ENCODE measurements at places on chromosomes 3 and 15.

DNA sequence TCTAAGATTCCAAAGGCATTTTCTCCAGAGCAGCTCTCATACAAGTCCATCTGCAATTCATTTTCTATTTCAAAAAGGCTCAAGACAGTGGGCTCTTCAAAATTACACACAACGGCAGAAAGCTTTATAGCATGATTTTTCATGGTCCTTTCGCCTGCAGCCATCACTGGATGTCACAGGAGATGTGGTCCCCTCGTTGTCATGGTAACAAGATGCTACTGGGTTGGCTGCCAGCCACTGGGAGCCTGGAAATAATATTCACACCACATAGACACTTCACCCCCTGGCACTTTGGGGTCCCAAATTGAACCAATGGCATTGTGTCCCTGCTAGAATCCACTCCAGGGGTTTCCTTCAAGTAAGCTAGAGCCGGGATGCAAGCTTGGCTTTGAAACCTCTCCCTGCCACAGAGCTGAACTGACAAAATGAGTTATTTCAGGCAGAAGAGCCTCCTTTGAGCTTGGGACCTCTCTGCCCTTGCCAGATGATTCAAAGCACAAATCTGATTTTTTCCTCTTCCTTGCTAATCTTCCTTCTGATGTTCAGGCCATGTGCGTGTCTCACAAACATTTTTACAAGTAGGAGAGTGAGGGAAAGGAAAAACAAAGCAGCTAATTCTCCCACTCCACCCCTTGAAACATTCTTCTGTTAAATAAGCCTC lies 512.6 kb upstream of the ADAMTS9 start:
- no peak for DNase-seq

- DNase-seq: no peak
Measured at GRCh38 chr3:185316740-185317412, 46.1 kb upstream of the MAP3K13 start.

DNA sequence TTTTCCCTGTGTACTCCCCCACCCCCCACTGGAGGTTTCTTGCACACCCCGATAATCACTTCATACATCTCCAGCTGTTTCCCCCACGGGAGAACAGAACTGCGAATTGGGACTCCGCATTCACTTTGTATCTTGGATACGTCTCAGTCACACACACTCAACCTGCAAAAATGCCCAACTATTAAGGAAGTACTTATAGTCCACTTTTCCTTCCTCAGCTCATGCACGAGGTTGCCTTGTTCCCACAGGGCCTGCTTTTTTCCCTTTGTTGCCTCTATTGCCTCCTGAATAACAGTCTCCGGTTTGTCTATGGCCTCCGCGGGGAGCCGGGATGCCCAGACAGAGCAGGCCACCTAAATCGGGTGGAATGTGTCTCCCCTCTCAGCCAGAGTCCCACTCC lies 282.3 kb downstream of the PYDC2 start:
- DNase-seq: no peak

GRCh38 chr15:33888176-33888575 lies 80.1 kb upstream of the CHRM5 start:
- no peak for DNase-seq

- no peak for DNase-seq
Measured at GRCh38 chr3:75781079-75781745, 4.1 kb downstream of the ZNF717 start.

GRCh38 chr3:15520185-15520584 lies 1.3 kb downstream of the COLQ start:
- no peak for DNase-seq

DNA sequence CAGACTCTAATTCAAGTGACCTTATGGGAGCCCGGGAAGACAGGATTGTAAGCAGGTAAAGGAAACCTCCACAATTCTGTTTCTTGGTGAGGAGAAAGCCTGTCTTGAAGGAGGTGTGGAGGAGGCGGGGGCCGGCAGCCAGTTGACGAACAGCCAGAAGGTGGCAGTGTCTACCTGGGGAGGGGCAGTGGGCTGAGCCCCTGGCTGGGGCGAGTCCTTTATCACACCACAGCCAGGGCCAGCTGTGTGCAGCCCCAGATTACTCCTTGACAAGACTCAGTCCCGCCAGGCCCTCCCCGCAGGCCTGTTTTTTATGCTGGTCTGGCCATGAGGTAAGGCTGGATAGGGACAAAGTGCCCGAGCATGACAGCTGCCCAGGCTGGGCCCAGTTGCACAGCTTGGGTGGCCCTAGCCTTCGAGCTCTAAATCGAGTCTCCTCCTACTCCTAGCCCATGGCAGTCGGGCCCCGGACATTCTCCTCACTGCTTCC lies 40.9 kb upstream of the IDH2 start:
- no peak for DNase-seq

DNA sequence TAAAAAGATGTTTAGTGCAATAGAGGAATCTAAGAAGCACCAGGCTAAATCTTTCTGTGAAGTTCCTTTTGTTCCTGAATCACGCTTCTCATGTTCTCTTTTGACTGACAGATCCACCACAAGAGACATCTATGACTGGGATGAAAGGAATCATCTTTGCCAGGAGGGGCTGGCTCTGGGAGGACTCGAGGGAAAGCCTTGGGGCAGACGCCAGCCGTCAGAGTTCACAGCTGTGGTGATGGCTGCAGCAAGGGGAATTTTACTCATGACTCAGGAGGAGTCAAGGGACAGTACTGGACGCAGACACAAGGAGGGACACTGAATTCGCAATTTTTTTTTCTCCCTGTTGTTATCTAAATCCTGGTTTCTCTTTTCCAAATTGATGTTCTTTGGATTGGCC lies 38.7 kb downstream of the C3orf38 start:
- DNase-seq: no peak

DNA sequence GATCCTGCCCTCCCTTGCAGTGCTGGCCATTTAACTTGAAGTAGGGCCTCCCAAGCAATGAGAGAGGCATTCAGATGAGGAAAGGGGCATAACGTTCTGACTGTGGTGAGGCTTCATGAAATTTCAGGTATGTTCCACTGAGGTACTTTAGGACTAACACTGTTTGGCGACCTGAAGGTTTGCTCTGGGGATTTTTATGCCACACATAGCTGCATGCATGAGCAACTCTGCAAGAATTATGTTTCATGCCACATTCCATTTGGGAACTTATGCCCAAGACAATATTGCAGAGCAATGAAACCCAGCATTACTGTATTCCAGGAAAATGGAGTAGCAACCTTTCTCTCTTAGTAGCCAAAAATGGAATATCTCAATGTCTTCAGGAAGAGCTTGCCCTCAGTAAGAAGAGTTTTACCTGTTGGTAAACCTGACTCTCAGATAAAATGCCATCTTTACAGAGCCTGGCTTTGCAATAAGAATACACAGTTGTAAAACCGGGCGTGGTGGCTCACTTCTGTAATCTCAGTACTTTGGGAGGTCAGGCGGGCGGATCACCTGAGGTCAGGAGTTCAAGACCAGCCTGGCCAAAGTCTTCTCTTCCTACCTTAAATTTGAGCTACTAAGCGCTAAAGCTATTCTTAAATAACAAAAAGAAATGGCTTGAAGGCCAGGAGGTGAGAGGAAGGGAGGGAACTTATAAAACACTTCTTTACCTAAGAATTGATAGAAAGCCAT lies 16.7 kb upstream of the TBL1XR1 start:
- no peak for DNase-seq

- DNase-seq: no peak
Measured at GRCh38 chr15:101028321-101028720, 109.2 kb downstream of the LRRK1 start.

GRCh38 chr15:84741121-84741520 lies 7.3 kb upstream of the ZNF592 start:
- DNase-seq: no peak

- no peak for DNase-seq
Measured at GRCh38 chr3:131151-131888, 65.2 kb upstream of the CHL1 start.

- DNase-seq: no peak
Measured at GRCh38 chr3:71979175-71979574, 194.2 kb upstream of the PROK2 start.

- DNase-seq: no peak
Measured at GRCh38 chr3:123559040-123559861, 25.6 kb downstream of the HACD2 start.

GRCh38 chr3:179955286-179955685 lies 81.5 kb downstream of the PEX5L start:
- no peak for DNase-seq

GRCh38 chr3:44680921-44681455 lies 31.5 kb upstream of the ZNF502 start:
- no peak for DNase-seq

DNA sequence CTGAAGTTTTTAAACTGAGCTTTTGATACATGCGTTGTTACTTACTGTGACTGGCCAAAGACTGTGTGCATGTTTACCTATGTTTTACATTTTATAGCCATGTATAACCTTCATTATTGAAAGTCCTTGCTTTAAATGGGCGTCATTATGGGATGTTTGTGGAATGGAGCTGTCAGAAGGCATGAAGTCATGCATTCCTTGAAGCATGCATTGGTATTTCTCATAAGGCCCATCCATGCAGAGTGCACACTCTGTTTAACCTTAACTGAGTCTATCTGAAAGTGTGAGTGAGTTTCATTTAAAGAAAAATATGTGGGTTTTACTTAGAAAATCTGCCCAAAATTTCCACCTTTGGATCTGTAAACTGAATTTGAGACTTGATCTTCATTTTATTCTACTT lies 51.1 kb downstream of the PSMD6 start:
- no peak for DNase-seq

DNA sequence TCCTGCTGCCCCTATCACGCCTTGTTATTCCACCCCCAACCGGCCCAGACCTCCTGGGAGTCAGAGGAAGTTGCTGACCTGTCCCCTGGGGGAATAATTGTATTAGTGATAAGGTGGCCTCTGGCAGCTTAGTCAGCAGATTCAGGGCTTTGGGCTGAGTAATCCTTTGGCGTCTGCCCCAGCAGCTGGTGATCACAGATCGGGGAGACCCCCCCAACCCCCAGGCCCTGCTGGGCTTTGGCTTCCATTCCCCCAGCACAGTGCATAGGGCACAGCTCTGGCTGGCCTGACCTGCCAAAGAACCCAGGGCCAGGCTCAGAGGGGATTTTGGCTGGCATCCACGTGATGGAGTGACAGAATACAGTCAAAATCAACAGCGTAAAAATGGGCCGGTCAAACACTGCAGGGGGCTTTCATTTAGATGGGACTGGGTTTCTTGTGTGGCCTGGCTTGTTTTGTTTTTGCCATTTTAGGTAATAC lies 3.9 kb upstream of the NR2E3 start:
- DNase-seq: no peak

DNA sequence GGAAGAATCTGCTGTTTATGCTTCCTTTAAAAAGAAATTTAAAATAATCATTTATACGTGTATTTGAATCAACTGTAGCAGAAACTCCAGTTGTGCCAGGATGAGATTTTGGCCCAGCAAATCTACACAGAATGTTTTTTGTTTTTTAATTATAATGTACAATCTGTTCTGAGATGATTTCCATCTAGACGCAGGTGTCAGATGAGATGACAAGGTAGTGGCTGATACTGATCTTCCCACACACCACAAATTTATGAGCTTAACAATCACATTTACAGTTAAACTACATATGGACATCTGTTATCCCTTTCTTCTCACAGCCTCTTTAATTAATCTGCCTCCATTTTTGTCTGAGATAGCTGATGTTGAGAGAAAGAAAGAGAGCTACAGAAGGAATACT lies 23.6 kb downstream of the DCLK3 start:
- no peak for DNase-seq

- no peak for DNase-seq
Measured at GRCh38 chr3:139660269-139660668, 17.5 kb downstream of the NMNAT3 start.

- no peak for DNase-seq
Measured at GRCh38 chr3:15997274-15997943, 177.1 kb upstream of the GALNT15 start.

DNA sequence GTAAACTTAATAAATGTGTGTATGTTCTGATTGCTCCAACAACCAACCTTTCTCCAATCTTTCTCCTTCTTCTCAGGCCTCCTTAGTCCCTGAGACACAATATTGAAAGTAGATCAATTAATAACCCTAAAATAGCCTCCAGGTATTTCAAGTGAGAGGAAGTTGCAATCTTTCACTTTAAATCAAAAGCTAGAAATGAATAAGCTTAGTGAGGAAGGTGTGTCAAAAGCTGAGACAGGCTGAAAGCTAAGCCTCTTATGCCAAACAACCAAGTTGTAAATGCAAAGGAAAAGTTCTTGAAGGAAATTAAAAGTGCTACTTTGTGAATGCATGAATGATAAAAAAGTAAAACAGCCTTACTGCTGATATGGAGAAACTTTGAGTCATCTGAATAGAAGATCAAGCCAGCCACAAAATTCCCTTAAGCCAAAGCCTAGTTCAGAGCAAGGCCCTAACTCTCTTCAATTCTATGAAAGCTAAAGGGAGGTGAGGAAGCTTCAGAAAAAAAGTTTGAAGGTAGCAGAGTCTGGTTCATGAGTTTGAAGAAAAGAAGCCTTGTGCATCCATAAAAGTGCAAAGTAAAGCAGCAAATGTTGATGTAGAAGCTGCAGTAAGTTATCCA lies 38.6 kb downstream of the CCDC80 start:
- DNase-seq: no peak

DNA sequence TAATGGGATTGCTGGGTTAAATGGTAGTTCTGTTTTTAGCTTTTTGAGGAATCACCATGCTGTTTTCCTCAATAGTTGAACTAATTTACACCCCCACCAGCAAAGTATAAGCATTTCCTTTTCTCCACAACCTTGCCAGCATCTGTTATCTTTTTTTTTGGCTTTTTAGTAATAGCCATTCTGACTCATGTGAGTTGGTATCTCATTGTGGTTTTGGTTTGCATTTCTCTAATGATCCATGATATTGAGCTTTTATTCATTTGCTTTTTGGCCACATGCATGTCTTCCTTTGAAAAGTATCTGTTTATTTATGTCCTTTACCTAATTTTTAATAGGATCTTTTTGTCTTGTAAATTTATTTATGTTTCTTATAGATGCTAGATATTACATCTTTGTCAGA lies 288.2 kb downstream of the EPHA6 start:
- no peak for DNase-seq

GRCh38 chr3:89227634-89228033 lies 120.2 kb downstream of the EPHA3 start:
- DNase-seq: no peak

DNA sequence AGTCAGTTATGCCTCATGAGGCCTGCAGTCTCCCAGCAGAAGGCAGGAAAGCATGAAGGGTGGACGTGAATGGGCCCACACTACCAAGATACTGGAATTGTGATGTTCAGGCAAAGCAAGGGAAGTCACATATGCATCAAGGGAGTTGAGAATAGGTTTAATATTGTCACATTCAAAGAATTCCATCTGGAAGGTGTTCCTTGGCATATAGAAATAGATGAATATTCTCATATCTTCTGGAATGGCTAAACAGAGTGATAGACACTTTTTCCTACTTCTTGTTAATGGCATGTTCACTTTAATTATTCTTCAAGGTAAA lies 103.7 kb downstream of the CMSS1 start:
- DNase-seq: no peak
